ENCODE measurements at places on chromosomes 13 and 19. TPM values are rescaled to one million over a fixed set of nuclear protein-coding genes. Genes with fewer than 3 reads are reported as not detected.
A peak's percentile ranks its signal among the peaks of the same experiment; 100 is the strongest.

CNN1 gene
- 16.2 TPM for total RNA-seq

DNA sequence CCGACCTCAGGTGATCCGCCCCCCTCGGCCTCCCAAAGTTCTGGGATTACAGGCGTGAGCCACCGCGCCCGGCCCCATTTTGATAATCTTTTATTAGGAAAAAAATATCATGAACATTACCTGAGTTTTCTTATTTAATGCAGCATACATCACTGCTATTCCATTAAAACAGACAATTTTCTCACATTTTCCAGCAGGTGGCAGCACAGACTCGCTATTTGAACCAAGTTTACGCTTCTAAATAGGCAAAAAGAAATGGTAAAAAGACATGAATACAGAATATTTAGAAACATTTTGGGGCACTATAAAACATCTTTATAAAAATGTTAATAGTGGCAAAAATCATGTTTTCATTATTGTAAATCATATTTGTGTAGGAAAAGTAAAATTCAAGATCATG lies 903.1 kb downstream of the SLITRK6 start:
- DNase-seq: peak; percentile 79

DNA sequence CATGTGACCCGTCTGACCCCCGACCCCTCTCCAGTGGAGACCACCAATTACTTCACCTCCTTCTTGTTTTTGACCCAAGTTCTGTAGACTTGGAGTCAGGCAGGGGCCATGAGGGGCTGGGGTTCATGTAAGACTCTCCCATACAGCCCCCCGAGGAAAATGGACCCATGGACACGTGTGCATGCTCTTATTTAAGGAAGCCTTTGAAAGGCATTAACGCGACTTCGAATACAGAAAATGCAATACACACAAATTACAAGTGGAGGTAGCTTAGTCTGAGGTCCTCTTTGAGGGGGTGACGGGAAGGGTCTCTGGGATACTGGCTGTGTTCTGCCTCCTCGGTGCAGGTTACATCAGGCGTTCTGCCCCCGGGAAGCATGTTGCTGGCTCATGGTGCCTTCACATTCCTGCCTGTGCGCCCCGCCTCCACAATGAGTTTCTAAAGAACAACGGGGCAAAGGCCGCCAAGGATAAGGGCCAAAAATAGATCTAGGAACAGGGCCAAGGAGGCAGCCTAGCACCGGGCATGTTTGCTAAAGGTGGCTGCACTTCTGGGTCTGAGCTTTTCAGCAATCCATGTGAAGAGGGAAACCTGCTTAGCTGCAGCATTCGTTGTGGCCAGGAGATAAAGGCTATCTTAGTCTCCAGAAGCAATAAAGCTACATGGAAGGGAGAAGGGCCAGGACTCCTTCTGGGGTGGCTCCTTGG lies 54.5 kb downstream of the RAB20 start:
- no peak for DNase-seq

DNA sequence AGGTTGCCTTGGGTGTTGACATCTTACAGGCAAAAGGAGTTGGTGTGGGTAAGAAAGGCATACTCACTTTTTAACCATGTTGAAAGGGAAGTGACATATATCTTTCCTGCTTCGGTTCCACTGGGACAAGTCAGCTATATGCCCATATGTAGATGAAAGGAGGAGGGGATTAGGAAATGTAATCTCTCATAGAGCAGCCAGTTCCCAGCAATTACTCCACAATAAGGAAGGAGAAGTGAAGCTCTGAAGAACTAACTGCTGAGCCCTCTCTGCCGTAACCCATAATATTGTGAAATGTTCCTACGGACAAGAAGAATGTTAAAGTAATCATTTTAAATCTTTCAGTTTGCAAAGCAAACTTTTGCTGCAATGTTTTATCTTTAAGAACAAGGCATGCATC lies 82.2 kb downstream of the EDNRB start:
- no peak for DNase-seq

Data from endodermal cell (in vitro differentiated cells).